ENCODE measurements at places on chromosomes 13 and 19.

GRCh38 chr19:13102666-13103580 lies at the start of gene LYL1:
TSS of gene LYL1 (minus strand) at chr19:13102858. CDS start at chr19:13101171, 1,687 bp downstream.
- no peak for DNase-seq

- no peak for DNase-seq
Measured at GRCh38 chr13:111584101-111584672, 263.7 kb downstream of the TEX29 start.

DNA sequence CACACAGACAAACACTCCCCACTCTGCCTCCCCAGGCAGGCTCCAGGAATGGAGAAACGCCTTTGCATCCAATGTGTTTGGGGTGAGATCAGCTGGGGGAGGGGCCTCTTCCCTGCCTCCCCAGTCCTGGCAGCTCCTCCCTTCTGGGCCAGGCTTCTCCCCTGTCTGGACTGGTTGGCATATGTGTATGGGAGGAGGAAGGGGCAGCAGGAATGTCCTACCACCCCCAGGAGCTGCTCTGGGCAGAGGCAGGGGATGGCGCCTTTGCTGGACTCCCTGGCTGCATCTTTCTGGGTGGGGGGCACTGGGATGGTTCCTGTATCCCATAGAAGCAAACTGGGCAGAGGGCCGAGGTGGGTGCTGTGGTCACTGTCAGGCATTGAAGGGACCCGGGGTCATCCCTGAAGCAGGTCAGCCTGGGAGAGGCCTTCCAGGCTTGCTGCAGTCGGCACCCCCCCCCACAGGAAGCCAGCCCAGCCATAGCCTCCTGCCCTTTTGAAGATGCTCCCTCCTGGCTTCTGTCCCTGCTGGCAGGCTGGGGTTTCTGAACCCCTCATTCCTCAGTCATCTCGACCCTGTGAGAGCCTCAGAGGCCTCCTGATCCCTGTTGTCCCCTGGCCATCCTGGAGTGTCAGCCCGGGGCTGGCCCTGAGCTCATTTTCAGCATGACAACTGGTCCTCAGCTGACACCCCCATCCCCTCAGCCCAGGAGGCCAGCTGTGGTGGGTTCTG lies 21.2 kb upstream of the SLC7A10 start:
- no peak for DNase-seq

GRCh38 chr13:62931853-62932252 lies 1516.2 kb upstream of the PCDH20 start:
- no peak for DNase-seq

- no peak for DNase-seq
Measured at GRCh38 chr13:29456419-29456818, 139.1 kb downstream of the SLC7A1 start.

DNA sequence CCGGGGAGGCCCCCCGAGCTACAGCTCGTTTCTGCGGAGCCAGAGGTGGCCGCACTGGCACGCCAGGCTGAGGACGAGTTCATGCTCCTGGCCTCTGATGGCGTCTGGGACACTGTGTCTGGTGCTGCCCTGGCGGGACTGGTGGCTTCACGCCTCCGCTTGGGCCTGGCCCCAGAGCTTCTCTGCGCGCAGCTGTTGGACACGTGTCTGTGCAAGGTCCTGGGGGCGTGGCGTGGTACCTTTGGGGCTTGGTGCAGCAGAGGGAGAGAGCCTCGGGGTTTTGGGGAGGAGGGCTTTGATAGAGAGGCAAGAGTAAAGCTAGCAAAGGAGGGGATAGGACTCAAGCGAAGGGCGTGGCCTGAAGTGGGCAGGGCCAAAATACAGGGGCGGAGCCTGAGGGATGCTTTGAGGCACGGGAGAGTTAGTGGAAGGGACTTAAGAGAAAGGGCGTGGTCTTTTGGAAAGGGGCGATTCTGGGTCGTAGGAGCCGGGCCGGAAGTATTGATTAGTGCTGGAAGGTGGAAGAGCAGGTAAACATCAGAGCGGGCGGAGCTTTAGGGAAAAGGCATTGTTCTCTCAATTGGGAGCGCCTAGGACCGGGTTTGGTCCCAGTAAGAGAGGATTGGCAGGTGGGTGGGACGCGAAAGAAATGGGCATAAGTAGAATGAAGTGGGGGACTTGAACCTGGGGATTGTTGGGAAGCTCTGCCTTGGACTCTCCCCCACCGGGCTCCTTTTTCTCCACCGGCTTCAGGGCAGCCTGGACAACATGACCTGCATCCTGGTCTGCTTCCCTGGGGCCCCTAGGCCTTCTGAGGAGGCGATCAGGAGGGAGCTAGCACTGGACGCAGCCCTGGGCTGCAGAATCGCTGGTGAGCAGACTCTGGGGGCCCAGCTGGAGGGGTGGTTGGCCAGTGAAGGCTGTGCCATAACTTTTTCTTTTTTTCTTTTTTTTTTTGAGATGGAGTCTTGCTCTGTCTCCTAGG lies 1.2 kb downstream of the PPM1N start:
- peak; percentile 35 for DNase-seq

DNA sequence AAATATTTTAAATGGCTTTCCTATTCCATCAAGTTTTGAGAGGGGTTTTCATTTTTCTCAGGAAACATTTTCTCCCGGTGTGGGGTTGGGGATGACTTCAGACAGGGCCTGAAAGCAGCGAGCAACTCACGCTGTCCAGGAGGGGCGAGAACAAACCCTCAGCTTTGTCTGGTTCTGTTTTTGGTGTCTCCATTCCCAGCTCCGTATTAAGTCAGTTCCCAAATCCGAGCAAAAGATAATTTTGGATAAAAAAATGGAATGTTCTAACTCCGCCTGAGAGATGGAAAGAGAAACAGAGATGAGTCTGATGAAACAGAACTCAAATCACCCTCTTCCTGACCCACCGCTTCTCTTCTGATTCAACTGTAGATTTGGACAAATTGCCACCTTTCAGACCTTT lies 38.4 kb downstream of the RFX2 start:
- no peak for DNase-seq

- DNase-seq = no peak
Measured at GRCh38 chr13:30504081-30504480, 38.3 kb upstream of the HMGB1 start.

DNA sequence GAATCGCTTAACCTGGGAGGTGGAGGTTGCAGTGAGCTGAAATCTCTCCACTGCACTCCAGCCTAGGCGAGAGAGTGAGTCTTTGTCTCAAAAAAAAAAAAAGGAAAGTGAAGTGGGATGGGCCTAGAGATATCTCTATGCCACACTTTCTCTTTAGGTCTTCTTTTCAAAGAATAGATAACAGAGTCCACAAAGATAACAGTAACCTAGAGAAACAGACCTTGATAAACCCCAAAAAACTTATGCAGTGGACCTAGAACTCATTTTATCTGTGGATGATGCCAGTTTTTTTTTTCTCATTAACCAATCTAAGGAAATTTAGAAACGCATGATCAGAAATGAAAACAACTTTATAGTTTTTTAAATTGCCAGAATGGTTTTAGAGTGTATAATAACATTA lies 227.4 kb downstream of the LHFPL6 start:
- DNase-seq = no peak

DNA sequence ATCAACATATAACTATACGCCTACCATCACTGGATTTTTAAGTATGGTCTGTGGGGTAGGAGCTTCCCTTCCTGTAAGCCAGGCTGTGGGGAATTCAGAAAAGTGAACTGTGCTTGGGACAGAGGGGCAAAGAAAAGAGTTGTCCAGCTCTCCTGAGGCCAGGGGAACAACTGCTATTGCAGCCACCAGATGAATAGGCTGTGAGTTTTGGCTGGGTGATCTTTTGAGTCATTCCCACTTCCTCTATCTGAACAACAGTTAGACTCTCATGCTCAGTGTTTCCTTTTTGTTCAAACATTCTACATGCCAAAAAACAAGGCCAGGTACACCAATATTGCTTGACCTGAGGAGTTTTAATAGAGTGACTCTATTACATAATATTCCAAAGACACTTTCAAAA lies 426.2 kb upstream of the DACH1 start:
- DNase-seq = no peak

GRCh38 chr19:52542984-52543664 lies 15.7 kb downstream of the ZNF808 start:
- DNase-seq = peak; percentile 20

- DNase-seq = no peak
Measured at GRCh38 chr13:106601489-106601888, 33.6 kb upstream of the ARGLU1 start.

DNA sequence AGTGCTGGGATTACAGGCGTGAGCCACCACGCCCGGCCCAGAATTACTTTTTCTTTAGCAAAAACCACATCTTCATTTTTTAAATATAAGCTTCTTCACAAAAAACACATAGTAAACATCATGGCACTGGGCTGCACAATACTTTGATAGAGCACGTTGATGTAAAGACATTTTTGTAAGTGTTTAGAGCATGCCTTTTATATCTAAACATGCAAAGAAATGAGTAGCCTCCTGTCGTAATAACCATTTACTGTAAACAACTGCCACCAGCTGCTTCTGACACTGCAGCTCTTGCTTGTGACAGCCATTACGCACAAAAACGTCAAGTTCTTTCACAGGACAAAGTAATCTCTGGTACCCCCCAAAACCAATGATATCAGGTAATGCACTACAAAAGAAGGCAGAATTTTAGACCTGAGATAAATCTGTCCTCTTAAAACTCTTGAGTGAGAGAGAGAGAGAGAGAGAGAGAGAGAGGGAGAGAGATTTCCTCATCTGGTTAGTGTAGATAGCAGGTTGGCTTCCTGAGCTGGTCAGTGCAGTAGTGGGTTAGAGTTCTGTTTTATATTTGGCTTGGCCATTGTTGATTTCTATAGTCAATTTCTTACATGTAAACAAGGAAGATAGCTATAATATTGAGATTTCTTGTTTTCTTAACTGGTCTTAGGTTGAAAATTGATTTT lies 6.7 kb upstream of the ZNF548 start:
- no peak for DNase-seq

DNA sequence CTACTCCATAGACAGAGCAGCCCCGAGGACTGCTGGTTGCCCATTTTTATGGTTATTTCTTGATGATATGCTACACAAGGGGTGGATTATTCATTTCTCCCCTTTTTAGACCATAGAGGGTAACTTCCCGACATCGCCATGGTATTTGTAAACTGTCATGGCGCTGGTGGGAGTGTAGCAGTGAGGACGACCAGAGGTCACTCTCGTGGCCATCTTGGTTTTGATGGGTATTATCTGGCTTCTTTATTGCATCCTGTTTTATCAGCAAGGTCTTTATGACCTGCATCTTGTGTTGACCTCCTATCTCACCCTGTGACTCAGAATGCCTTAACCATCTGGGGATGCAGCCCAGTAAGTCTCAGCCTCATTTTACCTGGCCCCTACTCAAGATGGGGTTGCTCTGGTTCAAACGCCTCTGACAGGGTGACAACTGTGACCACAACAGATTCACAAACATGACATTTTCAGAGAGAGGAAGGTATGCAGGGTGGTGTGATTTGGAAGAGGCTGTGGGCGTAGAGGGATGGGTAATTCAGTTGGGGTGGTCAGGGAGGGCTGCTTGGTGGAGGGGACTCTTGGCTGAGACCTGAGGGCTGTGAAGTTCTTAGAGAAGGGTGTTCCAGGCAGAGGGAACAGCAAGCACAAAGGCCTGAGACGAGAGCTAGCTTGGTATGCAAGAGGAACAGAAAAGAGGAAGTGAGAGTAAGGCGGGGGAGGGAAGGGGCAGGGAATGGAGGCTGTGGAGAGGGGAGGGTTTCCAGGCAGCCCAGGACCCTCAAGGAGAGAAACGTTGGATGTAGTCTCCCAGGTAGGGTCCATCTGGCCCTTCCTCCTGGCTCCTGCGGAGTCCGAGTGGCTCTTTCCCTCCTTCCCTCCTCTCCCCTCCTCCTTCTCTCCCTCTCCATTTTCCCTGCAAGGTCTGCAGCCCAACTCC lies 23.5 kb downstream of the FAM187B start:
- no peak for DNase-seq

GRCh38 chr13:37313372-37313771 lies 207.9 kb upstream of the CSNK1A1L start:
- DNase-seq = no peak

DNA sequence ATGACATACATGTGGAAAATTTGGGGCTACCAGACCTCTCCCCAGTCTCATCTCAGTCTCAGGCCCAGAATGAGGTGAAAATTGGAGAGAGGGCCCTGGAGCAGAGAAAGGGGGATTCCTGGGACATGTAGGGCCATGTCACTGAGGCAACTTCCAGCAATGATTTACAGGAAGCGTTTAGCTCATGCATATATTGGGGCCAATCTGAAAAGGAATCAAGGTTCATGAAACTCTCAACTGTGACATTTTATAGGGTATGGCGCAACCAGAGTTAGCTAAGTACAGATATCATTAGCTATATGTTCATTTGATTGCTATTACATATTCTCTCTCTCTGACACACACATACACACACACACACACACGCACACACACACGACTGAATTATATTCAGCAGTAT lies 86.3 kb downstream of the RNASEH2B start:
- DNase-seq = no peak

DNA sequence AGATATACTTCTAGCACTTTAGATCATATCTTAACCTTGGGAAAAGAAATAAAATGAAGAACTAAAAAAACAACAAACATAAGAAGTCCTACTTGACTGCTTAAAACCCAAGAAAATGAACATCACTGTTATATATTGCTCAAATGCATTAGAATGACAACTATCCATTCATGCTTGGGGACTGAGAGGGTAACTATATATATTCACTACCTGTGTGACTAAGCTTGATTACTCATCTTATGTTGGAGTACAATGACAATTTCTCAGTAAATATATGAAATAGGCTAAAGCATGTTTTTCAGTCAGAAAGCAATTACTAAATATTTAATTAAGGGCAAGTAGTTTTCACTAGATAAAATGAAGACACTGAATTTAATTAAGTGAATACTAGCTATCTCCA lies 40.1 kb downstream of the ZC3H13 start:
- no peak for DNase-seq

- DNase-seq = no peak
Measured at GRCh38 chr13:72403396-72404010, 323.9 kb downstream of the MZT1 start.

DNA sequence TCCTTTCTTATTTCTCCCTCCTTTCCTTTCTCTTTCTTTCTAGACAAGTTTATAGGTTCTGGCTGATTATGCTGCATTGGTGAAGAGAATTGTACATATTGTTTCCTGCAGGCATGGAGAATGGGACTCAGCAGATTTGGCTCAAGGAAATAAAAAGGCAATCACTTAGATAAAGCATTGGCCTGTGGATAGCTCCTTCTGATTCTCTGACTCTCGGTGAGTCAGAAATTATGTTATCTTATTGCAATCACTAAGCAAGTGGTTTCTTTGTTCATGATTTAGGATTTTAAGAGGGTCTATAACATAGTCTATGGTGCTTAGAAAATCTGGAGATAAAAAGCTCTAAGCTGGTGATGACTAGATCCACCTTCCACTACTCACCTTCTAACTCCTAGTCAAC lies 54.0 kb upstream of the POSTN start:
- no peak for DNase-seq

GRCh38 chr19:4649392-4650047 lies 10.2 kb downstream of the TNFAIP8L1 start:
- no peak for DNase-seq

DNA sequence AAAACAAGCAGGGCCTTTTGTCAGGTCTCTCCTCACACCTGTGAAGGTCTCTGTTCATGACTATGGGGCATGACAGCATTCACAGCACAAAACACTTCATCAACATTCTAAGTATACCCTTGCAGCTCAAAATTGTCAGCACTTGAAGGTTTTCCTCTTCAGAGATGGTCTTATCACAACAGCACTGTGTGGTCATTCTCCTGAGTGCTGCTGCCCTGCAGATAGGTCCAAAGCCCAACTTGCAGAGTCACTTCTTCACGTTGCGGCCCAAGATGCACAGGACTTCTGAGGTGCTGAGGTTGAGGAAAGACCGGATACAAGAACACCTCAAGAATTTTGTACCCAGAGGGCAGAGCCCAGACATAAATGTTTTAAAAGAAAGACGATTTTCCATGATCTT lies 574.5 kb downstream of the UQCRFS1 start:
- DNase-seq = no peak

GRCh38 chr13:94303644-94304174 lies 175.8 kb downstream of the DCT start:
- no peak for DNase-seq

All from activated T-helper 1 cell treated with anti-CD3 and anti-CD28 coated beads, Interleukin-2, amount 50 U/mL, for 16 hours (primary cell).